Right lung (tissue), 10 donors: ENCODE measurements at places on chromosomes 3 and 15.

DNA sequence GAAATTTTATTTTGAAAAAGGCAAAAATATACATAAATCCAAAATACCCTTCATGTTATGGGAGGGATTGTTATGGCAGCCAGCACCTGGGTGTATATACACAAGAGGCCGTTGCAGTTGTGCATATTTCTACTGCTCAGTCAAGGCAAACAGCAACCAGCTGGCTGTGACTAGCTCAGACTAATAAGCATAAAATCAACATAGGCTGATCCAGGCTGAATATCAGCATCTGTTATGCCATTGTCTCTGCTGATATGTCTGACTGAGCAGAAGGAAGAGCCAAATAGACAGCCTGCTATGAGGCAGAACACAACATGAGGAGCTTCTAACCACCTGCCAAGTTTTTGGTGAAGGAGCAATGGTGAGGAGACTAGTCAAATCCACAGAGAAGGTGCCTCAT lies 457.5 kb upstream of the ALCAM start:
- peak; percentile 11 for DNase-seq

DNA sequence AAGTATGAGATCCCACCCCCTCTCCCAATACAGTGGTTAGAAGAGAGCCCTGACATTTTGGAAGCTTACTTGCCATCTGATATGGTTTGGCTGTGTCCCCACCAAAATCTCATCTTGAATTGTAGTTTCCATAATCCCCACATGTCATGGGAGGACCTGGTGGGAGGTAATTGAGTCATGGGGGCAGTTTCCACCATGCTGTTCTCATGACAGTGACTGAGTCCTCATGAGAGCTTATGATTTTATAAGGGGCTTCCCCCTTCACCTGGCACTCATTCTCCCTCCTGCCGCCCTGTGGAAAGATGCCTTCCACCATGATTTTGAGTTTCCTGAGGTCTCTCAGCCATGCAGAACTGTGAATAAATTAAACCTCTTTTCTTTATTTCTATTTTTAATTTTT lies 28.8 kb upstream of the HES1 start:
- no peak for DNase-seq

DNA sequence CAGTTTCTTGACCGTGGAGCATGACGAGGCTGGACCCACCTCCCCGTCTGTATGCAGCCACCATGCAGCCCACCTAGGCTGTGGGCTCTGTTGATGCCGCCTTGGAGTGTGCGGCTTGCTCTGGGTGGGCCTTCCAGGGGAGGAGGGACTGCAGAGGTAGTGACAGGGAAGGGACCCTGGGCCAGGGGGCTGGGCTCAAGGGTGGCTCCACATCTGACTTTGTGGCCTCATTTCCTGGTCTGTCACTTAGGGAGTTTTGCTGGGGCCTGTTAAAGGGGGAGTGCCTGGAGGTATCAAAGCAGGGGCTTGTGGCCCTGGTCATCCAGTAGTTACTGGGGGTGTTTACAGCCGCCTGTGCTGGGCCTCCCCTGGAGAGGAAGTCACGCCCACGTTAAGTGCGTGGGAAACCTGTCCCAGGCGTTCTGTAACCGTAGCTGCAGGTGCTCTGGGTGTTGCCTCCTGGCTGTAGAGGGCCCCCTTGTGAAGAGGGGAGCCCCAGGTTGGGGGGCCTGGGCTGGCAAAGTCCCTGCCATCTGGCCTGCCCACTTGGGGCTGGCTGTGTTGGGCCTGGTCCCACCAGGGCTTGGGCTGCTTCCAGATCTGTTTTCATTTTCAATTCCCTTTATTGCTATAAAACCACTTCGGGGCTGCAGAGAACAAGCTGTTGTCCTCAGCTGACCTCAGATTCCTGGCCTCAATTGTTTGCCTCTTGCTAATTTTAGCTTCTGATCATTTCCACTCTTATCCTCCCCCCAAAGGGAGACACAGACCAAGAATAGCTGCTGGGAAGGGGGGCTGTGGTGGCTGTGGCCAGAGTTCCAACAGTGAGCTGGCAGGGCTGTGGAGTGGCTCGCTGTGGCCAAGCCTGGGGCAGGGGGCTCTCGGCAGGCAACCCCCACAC lies 26.5 kb downstream of the KLF13 start:
- peak; percentile 71 for DNase-seq

GRCh38 chr3:133986311-133986710 lies 43.4 kb downstream of the SLCO2A1 start:
- DNase-seq: no peak

- no peak for DNase-seq
Observed at GRCh38 chr3:69472093-69472492, 86.2 kb upstream of the FRMD4B start.

DNA sequence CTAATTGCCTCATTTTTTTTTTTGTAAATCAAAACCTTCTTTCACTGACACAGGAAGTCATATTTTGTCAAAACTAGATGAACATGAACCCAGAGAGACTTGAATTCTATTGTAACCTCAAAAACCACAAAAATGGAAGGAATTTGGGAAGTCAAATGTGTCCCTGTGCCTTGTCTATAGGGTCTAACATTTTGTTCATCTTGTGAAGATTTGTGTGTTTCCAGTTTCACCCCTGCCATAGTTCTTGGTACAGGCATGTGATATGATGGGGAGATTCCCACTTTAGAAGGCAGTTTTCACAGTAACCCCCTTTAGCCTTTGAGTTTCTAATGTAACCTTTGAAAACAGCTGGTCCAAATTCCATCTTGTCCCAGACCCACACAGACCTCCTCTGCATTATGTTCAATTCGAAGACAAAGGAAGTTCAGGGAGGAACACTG lies 318.5 kb upstream of the ADAMTS9 start:
- no peak for DNase-seq

- DNase-seq: peak; percentile 86
Observed at GRCh38 chr3:141104151-141104821, 53.1 kb downstream of the SPSB4 start.
